ENCODE measurements at places on chromosomes 7 and 10.

DNA sequence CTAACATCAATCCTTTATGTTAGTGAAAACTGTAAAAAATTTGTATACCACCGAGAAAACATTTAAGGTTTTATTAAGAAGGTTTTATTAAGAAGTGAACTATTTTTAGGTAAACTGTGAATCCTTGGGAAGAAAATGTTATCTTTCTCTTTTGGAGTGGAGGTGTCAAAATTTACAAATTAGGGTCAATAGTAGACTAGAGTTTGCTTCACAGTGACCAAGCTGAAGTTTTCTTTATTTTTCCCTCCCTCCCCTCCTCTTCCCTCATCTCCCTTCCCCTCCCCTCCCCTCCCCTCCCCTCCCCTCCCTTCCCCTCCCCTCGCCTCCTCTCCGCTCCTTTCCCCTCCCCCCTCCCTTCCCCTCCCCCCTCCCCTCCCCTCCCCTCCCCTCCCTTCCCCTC, 168.8 kb downstream of the CNTNAP2 start:
- DNase-seq, result no peak

DNA sequence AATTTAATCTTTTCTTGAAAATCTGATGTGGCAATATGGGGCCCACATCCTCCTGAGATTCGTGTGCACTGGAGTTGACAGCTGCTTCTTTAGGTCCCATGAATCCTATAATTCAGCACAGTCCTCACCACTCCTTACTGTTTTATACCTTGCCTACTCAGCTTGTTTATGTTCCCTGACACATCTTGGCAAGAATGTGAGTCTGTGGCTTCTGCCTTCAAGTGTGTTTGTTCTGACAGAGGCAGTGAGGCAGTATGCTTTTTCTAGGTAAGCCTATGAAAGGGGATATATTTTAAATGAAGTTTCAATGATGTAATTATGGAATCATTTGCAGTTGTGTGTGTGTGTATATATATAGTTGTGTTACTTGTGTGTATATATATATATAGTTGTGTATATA, 106.4 kb downstream of the AMPH start:
- DNase-seq, result no peak

GRCh38 chr7:27030393-27031050, 65.3 kb downstream of the HOXA1 start:
- no peak for DNase-seq

- DNase-seq, result no peak
These were observed 1382.6 kb downstream of the GATA3 start for GRCh38 chr10:9437131-9437530.

GRCh38 chr7:69476416-69476815, 121.9 kb upstream of the AUTS2 start:
- DNase-seq, result no peak

GRCh38 chr7:55550841-55551537, 21.3 kb downstream of the VOPP1 start:
- DNase-seq, result no peak

GRCh38 chr7:149297034-149297755, 35.2 kb downstream of the ZNF783 start:
- DNase-seq, result no peak
